ENCODE measurements at places on chromosomes 2 and 18.

DNA sequence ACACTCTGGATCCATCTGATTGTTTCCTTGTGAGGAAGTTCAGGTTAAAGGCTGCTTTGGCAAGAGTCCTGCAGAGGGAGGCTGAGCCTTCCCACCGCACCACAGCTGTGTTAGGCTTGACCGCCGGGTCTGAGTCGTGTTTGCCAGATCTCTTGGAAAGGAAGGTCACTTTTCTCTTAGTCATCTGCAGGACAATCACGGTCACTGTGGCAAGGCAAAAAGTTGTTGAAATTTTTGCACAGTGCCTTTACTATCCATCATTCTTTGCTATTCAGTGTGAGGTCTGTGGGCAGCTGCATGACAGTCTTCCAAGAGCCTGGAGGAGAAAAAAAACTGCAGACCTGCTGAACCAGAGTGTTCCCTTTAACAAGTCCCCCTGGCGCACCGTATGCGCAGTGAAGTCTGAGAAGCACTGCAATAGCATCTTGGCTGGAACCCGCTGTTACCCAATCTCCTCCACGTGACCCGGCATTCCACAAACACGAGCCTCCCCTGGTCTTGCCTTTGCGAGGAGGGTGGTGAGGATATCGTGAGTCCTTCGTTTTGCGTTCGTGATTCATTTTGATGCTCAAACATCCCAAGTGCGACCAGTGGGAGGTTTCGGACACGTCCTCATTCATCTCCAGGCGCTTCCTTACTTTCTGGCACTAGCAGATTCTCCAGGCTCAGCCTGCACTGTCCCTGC lies 23.0 kb downstream of the BIN1 start:
- DNase-seq, result peak; percentile 89

- peak; percentile 41 for DNase-seq
These were observed 10.9 kb downstream of the ITM2C start for GRCh38 chr2:230875347-230876315.

DNA sequence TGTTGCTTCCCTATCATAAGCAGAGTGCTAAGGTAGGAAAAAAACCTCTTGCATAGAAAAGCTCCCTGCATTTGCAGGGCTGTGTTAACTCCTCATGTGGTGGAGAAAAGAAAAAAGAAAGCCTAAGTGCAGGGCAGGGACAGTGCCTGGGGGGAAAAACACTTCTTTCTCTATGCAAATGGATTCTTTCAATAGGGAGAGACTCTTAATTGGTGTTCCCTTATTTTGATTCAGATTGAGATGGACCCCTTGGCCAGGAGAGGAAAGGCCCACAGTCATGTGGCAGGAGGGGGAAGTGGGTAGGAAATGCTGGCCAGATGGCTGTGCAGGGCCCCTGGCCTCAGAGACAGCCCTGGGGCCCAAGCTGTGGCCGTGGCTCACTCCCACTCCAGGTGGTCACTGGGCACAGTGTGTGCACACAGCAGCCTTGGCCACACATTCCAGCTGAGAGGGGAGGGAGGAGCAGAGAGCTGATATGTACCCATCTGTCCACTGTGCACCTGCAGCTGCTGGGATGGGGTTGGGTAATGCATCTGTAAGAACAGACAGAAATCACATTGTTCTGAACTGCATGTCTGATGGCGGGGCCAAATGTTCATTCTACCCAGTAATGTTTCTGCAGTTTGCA lies 410.4 kb downstream of the DSC3 start:
- no peak for DNase-seq

GRCh38 chr2:204362581-204362980 lies 182.7 kb upstream of the PARD3B start:
- DNase-seq, result no peak

Data from suprapubic skin (tissue), 4 donors.